ENCODE measurements at places on chromosomes 4 and X.

DNA sequence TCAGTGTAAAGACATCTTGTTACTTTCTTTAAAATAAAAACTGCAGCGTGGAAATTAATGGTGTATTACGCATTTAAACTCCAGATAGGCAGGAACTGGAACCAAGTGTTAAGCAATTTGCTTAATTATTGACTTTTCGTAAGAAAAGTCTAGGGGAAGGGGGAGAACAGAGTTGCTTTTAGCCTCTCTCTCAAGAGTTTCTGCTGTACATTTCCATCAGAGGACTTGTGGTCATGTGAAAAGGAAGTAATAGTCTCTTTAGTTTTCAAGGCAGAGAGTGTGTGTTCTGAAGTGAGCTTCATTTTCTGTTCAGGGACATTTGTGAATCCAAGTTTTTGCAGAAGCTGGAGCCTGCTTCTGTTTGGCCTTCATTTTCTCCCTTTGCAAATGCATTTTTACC lies 127.2 kb downstream of the UBE2K start:
- DNase-seq = no peak

GRCh38 chrX:85903692-85904471 lies 143.5 kb downstream of the CHM start:
- DNase-seq = no peak

- DNase-seq = no peak
These were observed 23.5 kb upstream of the TTC29 start for GRCh38 chr4:146969126-146969525.

DNA sequence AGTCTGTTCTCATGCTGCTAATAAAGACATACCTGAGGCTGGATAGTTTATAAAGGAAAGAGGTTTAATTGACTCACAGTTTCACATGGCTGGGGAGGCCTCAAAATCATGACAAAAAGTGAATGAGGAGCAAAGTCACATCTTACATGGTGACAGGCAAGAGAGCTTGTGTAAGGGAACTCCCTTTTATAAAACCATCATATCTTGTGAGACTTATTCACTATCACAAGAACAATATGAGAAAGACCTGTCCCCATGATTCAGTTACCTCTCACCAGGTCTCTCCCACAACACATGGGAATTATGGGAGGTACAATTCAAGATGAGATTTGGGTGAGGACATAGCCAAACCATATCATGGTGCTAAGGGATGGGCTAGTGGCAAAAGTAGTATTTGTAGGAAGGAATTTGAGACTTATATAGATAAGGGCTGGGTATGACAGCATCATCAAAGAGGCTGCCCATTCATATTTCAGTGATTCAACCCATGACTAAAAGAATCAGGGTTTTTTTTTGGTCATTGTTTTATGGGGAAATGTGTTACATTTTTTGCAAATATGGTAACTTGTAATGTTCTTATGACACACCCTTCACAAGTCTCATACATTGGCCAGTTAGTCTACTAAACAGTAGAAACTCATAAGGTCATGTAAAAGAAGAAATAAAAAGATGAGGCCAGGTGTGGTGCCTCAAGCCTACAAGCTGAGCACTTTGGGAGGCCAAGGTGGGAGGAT lies 34.7 kb downstream of the NUP62CL start:
- DNase-seq = no peak

- DNase-seq = no peak
These were observed 196.9 kb downstream of the ANKRD50 start for GRCh38 chr4:124515591-124515990.
